Kasumi-1 (cell line): ENCODE measurements at places on chromosomes 5 and 9.

- no peak for DNase-seq
Measured at GRCh38 chr9:6355728-6356127, 27.6 kb downstream of the TPD52L3 start.

GRCh38 chr5:93438124-93438523 is 142.9 kb downstream of the NR2F1-AS1 start:
- no peak for DNase-seq

DNA sequence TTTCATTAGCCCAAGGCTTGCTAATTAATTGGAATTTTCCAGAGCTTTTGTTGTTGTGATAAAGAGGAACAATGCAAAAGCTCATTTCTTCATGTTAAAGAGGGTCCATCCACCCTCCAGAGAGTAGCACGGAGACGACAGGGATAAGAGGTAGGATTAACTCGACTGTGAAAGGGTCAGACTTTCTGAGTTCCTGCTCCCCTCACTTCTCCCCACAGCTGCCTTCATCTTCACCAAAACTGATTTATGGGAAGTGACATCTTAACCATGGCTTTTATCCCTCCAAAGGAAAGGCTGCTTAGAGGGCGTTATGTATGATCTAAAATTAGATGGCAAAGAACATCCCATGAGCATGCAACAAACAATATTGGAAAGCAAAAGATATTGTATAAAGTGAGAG is 135.5 kb downstream of the GLIS3 start:
- DNase-seq, result no peak

GRCh38 chr5:173197375-173197891 is 37.6 kb downstream of the NKX2-5 start:
- DNase-seq, result no peak

- DNase-seq, result no peak
Measured at GRCh38 chr9:97064176-97064575, 25.2 kb upstream of the CTSV start.
